Activated CD4-positive, alpha-beta memory T cell treated with anti-CD3 and anti-CD28 coated beads for 36 hours (primary cell): ENCODE measurements at places on chromosomes 5 and 9. TPM values are rescaled to one million over a fixed set of nuclear protein-coding genes. Genes with fewer than 3 reads are reported as not detected.

The FOXD4 gene
- total RNA-seq, result not detected

The FAM151B gene
- total RNA-seq, result 0.27 TPM

The RLN2 gene
- total RNA-seq, result 5.0 TPM

The HAPLN1 gene
- total RNA-seq, result not detected

The SLC34A1 gene
- total RNA-seq, result not detected

The SH3TC2 gene
- total RNA-seq, result not detected

The SGCD gene
- not detected for total RNA-seq

The FAM169A gene
- 9.0 TPM for total RNA-seq

The SLC36A3 gene
- total RNA-seq, result not detected

The DMRTA1 gene
- total RNA-seq, result not detected

DNA sequence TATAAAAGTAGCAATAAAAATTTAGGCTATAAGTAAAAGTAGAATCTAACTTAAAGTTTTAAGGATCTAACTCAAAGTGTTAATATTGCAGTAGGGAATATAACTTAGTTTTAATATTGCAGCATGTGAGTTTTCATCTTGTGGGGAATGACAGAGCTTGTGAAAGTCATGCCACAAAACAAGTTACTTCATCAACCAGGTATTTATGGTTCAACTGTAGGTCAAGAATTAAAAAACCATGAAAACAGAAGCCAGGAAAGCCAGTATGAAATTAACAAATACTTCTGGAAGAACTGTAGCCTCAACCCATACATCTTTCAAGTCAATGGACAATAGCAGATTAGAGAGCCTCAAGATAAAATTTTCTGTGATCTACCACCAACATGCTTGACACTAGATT is 19.0 kb downstream of the HMGCS1 start:
- DNase-seq, result no peak

DNA sequence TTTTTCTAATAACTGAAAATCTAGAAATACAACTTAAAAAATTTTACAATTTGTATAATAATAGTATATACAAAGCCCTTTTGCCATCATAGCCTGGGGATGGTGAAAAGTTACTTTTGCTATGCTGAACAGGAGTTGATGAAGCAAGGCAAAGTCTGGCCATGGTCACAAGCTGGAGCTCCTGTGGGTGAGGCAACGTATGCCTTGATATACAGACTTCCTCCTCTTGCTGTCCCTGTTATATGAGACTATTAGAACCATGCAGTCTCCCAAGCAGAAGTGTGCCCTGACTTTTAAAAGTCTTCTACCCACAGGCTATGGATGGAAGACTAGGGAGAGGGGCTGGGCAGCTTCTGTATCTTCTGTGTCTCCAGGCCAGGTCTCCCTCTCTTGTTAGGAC is 15.7 kb downstream of the FAM151B start:
- DNase-seq, result no peak

GRCh38 chr5:157603333-157604190 is 28.0 kb upstream of the ADAM19 start:
- DNase-seq, result peak; percentile 83

DNA sequence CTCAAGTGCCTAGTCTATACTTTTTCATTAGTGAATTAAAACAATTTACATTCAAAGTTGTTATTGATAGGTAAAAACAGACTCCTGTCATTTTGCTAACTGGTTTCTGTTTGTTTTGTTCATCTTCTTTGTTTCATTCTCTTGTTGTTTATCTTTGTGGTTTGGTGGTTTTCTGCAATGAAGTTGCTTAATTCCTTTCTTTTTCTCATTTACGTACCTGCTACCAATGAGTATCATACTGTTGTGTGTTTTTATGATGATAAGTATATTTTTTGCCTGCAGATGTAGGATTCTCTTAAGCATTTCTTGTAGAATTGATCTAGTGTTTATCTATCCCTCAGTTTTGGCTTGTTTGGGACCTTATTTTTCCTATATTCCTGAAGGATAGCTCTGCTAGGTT is 2230.0 kb downstream of the MAT2B start:
- no peak for DNase-seq

DNA sequence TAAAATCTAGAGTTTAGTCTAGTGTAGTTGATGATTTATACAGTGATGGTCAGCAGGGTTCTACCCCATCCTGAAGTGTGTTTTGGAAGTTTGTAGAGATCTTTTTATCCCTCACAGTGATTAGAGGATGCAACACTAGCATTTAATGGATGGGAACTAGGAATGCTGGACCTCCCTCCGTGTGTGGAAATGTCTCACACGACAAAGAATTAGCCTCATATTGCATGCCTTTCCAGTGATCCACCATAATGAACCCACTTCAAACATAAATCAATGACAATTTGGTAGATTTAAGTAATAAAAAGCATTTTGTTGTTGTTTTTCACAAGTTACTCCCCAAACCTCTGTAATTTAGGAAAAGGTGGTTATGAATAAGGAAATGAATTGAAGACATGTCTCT is 82.5 kb upstream of the LMNB1 start:
- no peak for DNase-seq

DNA sequence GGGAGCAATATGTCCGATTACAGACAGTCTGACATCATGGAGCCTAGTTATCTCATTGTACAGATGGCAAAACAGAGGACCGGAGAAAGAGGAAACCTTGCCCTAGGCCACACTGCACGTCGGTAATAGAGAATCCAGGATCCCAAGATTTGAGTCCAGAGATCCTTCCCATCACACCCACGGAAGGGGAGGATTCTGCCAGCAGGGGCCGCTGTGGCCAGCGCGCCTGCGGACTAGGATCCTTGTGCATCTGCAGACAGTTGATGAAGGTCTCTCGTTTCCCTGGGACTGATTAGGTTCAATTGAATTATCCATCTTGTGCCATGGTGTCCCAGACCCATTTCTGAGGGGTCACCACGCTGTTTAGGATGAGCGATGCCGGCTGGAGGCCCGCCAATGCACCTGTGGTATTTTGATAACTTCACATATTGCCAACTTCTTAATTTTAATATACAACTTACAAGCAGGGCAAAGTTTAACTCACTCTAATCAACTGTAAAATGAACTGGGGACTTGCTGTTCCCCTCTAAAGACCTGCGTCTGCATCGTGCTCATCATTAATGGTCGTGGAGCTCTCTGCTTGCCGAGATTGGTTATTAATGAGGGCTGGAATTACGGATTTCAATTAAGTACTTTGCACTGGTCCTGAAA is 592.7 kb upstream of the BRINP1 start:
- peak; percentile 13 for DNase-seq

DNA sequence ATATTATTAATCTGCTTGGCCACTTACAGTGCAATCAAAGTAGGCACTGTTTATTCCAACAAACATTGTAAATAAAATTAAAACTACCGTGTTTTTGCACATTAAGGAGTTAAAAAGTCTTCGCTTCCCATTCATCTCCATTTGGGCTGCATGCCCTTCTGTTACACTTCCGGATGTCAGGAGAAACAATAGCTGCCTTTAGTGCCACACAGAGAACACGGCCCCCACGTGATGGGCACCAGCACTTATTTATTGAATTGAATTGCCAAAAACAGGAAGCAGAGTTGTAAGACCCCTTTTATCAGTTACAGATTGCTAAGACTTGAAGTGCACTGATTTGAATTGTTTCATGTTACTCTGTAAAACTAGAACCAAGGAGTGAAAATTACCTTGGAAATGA is 80.4 kb downstream of the LHFPL2 start:
- DNase-seq, result no peak

DNA sequence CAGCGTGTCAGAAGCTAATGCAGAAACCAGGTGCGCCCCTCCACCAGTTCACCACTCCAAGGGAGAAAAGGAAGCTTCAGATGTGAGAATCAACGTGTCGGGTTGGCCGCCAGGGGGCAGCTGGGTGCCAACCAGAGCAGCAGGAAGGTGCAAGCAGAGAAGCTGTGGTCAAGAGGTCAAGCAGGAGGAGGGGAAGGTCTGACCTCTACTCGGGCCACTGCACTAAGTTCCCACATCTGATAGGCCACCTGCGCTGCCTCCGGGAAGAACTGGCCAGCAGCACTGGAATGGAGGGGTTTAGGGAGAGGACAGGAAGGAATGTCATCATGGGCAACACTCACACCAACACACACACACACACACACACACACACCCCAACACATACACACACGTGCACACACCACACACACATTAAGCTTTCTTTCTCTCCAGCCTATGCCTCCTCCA is 31.4 kb downstream of the ANXA6 start:
- peak; percentile 74 for DNase-seq

DNA sequence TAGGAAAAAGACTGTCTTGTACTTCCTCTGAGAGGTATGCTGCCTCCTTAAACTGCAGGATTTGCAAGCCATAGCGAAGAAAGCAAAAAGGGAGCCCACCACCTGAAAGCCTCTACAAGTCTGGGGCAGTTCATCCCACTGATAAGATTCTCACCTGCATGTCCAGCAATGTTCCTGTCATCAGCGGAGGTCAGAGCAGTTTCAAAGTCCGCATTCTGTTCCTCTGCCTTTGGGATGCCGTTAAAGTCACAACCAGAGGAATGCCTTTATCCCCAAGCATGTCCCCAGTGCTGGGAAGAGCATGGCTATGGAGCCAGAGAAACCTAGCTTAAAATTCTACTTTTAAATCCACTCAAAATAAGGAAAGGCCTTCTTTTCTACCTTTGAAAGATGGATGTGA is 220.5 kb downstream of the GLIS3 start:
- DNase-seq, result no peak

GRCh38 chr9:72082536-72082935 is 22.1 kb upstream of the C9orf57 start:
- DNase-seq, result no peak

DNA sequence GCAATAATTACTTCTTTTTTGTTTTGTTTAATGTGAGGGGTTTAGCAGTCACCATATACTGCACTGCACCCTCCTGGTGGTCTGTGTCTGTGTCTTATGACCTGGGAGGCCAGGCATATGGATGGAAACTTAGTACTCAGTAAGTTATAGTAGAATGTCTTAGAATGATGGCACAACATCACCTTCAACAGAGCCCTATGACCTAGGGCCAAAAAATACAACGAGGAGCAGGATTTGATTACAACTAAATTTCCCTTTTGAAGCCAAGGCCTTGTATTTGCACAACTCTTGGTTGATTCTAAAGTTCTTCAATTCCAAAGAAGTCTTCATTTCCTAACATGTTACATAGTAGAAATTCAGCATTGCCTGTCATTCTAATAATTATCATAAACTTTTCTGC is 422.1 kb upstream of the PIK3R1 start:
- no peak for DNase-seq

GRCh38 chr5:167880420-167880819 is 411.0 kb upstream of the WWC1 start:
- no peak for DNase-seq

DNA sequence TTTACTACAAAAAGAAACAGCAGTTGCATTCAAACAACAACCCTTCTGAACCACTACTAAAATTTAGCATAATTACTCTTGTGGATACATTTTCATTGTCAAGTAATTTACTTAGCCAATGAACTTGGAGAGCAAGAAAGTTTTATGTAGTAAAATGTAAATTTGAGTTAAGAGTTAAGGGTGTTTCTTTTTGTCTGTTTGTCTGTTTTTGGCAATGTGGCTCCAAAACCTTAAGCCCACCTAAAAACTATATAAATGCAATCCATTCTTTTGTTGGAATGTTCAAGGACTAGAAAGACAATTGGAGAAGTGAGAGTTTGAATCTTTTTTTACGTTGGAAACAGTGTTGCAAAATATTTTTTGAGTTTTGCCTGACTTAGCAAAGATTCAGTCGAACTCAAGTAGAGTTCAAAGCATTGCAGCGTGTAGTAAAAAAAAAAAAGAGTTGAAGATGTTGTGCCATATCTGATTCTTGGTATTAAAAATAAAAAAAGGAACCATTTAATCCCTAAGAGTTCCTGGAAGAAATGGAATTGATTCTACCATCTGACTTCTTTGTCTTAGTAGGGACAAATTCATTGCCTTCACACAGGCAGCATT is 867 bp downstream of the SYK start:
- DNase-seq, result no peak

DNA sequence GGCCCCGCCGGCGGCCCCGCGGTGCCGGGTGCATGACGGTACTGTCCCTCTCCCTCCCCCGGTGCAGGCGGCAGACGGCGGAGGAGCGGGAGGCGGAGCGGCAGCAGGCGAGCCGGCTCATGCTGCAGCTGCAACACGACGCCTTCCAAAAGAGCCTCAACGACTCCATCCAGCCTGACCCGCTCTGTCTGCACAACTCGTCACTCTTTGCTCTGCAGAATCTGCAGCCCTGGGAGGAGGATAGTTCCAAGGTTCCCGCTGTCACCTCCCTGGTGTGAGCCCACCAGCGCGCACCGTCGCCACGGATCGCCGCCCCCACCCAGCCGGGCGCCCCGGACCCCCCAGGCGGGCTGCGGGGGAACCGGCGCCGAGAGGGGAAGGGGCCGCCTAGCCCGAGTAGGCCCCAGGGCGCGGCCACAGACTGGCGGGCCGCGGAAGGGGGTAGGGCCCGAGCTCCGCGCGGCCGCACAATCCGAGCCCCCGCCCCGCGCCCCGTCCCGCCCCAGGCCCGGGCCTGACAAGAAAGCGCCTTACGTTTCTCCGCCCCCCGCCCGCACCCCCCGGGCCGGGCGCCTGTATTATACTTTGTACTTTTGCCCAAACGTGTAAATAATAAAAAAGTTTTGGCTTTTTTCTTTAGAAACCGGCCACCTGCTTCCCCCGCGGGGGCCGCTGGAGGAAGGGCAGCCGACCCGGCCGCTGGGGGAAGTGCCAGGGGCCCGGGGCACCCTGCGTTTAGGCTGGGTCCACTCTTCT is 2.5 kb downstream of the TLX3 start:
- no peak for DNase-seq

DNA sequence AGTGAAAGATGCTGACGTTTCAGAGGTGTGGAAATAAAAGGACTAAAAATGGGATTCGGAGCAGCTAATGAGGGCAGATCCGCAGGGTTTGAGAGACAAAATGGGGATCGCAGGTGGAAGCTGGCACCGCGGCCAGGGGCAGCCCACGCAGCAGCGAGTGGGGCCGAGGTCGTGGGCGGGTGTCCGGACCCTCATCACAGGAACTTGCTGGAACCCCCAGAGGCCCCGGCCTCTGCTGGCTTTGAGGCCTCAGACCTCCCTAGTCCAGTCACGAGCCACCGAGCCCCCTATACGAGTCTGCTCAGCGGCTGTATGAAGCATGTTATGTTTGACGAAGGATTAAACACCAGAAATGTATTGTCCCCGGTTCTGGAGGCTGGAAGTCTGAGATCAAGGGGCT is 45.8 kb upstream of the FCN1 start:
- DNase-seq, result no peak

DNA sequence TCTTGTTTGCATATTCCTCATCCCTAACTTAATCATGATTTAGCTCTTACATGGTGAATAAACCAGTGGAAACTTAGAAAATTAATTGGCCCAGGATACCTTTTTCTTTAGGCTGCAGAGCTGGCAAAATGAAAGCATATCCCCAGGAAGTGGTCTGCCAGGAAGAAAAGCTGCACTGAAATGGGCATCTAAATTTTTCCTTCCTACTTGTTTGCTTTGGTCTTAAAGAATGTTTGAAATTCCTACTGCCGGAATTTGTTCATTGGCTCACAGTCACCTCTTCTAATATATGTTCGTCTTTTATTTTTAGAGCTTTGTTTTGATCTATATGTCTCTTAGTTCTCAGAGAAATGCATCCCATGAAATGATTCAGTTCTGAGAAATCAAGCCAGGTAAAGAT is 113.2 kb upstream of the ELL2 start:
- DNase-seq, result no peak

GRCh38 chr9:68819065-68819464 is 114.0 kb downstream of the PIP5K1B start:
- DNase-seq, result no peak

- no peak for DNase-seq
Measured at GRCh38 chr5:96157841-96158291, 196.2 kb upstream of the ELL2 start.
